ENCODE measurements at places on chromosomes 12 and 14. TPM values are rescaled to one million over a fixed set of nuclear protein-coding genes. Genes with fewer than 3 reads are reported as not detected.

GRCh38 chr14:98112194-98112780 is 1159.7 kb downstream of the BCL11B start:
- no peak for DNase-seq

- DNase-seq: no peak
Observed at GRCh38 chr14:100710826-100711462, 15.7 kb upstream of the DLK1 start.

DNA sequence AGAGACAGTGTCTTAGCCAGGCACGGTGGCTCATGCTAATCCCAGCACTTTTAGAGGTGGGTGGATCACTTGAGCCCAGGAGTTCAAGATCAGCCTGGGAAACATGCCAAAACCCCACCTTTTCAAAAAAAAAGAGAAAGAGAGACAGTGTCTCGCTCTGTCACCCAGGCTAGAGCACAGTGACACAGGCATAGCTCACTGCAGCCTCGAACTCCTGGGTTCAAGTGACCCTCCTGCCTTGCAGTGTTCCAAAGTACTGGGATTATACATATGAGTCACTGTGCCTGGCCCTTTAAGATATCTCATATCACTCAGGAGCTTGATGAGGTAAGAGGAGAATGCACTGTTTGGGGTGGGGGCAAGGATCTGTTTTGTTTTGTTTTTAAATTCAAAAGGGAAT is 48.1 kb upstream of the LTBP2 start:
- DNase-seq: no peak

DNA sequence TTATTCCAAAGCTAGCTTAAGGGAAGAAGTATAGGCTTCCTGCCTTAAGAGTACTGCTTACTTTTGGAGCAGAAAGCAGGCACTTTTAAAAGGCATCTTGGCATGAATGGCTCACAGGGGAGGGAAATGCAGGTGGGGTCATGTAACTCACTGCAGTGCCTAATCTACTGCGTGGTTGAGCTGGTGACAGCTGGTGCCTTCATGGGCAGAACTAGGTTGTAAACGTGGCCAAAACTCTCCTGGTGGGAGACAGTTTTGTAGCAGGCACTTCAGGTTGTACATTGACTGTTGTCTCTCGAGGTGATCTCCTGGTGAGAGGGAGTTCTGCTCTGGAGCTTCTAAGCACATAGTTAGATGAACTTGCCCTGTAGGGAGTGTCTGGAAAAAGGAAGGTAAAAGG is 962.5 kb downstream of the DIO2 start:
- no peak for DNase-seq

GRCh38 chr12:16417058-16417457 is 69.6 kb downstream of the MGST1 start:
- DNase-seq: no peak

The PPP2R5E gene
- 40.6 TPM for total RNA-seq

All from B cell (primary cell).